ENCODE measurements at places on chromosomes 16 and 17.
A peak's percentile ranks its signal among the peaks of the same experiment; 100 is the strongest.

DNA sequence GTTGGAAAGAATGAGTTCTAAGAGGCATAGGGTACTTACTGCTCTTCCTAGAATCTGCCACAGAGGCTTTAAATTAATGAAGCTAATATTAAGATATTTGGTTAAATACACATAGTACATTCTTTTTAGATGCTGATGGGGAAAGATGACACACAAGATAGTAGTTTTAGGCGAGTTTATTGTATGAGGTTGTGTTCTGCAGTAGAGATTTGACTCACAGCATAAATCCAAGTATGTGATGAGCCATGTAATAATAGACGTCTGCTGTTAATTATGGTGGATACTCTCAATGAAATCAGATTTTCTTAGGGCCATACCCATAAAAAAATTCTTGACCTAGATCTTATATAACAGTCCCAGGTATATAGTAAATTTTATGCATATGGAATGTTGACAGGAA, 8.0 kb downstream of the TNRC6C start:
- DNase-seq: no peak

DNA sequence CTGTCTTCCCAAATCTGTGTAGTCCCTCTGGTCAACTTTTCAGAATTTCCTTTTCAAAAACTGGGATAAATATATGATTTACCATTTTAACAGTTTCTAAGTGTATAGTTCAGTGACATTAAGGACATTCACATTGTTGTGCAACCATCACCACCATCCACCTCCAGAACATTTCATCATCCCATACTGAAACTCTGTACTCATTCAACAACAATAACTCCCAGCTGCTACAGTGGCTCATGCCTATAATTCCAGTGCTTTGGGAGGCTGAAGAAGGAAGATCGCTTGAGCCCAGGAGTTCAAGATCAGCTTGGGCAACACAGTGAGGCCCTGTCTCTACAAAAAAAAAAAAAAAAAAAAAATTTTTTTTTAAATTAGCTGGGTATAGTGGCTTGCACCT, 131.0 kb downstream of the AATF start:
- DNase-seq: no peak

DNA sequence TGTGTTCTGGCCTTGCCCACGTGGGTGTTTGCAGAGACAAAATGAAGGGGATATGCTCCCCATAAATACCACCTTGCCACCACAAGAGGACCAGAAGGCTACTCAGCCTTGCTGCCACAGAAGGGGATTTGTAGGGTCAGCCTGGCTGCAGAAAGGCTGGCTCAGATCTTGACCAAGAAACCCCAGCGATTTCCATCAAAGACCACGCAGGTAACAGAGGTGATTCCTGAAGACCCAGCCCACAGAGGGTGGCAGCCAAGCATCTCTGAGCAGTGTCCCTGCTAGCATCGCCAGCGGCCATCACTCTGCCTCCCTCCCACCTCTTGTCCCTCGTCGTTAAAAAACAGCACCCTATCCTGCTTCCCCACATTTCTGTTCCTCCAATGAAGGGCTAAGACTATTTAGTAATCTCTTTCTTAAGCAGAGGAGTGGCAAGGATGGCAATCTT, 54.9 kb downstream of the BEAN1 start:
- no peak for DNase-seq

DNA sequence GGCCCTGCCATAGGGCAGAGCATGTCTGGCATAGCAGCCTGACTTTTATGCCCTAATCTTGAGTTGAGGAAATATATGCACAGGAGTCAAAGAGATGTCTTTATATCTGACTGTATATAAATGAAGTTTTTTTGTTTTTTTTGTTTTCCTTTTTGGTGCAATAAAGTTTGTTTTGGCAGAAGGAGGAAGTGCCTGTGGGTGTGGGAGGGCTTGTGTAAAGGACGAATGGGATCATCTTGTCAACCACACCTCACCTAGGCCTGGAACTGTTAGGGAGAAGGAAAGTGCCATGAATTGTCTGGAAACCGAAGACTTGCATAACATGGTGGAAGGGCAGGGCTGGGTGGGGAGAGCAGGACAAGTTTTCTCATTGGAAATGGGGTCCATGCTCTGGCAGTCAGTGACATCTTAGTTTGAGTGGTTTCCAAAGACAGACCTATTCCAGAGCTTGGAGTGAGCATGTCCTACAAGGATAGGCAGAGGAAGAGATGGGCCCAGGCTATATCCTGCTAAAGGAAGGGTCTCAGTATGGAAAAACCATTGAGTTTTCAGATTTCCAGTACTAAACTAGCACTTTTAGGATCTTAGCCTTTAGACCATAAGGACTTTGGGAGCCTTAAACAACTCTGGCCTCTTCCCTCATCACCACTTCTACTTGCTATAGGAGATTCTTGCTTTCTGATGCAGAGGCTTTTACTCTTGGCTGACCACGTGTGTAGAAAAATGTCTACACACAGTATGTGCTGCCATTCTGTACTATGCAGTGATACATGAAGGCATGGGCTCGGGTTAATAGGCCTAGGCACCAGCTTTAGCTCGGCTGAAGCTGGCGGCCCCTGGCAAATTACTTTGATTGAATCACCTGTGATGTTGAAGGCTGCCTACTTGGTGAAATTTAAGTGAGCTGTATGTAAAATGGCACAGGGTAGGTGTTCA, 15.5 kb downstream of the SNF8 start:
- DNase-seq: no peak

DNA sequence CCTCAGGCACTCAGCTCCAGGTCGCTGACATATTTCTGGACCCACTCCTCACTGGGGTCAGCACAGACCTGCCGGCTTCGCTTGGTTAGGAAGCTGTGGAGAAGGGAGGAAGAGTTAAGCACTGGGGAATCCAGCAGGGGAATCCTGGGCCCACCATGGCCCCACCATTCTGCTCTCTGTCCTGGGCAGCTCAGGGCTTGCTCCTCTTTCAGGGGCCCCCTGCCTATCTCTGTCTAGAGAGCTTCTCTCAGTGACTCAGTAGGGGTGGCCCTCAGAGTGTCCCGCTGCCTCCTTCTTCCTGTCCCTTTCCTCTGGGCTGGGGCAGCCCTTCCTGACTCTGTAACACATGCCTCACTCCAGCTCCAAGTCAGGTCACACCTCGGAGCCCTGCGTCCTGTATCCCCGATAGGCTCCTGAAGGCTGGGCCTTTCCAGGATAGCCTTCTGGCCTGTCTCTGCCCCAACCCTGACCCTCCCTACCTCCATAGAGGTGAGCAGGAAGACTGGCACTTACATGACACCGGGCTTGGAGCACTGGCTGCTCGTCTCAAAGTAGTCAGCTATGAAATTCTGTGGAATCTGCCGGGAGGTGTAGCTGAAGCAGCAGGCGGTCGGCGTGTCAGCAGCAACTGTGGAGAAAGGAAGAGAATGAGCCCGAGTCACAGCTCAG, 1.1 kb downstream of the CCL3 start:
- no peak for DNase-seq

GRCh38 chr17:33803199-33803685, 451.8 kb upstream of the CCL2 start:
- no peak for DNase-seq

- DNase-seq: no peak
Observed at GRCh38 chr17:21113049-21113690, 13.6 kb upstream of the DHRS7B start.

GRCh38 chr16:54244061-54244886, 42.3 kb downstream of the IRX3 start:
- DNase-seq: no peak

GRCh38 chr16:2070576-2071453, 23.0 kb downstream of the TSC2 start:
- DNase-seq: no peak

DNA sequence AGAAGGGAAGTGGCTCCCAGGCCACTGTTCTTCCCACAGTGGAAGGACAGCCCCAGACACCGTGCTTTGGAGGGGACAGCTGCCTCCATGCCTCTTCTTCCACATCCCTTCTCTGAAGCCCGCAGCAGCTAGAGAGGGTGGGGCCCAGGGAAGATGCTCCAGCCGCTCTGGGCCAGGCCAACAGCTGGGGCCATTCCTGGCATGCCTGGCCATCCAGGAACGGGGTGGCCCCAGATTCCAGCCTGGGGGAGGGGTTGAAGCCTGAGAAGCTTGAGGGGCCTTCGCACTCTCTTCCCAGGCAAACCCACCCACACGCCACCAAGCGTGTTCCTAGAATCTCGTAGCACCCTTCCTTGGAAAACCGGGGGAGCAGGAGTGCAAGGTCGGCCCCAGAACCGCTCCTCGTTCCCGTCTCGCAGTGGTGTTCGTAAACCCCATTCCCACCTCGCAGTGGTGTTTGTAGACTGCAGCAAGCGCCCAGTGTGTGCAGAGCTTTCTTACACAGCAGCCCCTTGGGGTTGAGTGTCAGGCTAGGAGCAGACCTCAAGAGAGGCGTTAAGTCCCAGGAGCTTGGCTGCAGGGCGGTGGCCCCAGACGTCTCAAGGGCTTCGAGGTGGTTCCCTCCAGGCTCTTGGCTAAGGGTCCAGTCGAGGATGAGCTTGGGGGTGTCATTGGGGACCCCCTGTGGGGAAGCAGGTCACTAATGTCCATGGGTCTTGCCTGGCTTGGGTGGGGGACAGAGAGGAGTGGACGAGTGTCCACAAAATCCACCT, 2.7 kb downstream of the CDH15 start:
- no peak for DNase-seq

DNA sequence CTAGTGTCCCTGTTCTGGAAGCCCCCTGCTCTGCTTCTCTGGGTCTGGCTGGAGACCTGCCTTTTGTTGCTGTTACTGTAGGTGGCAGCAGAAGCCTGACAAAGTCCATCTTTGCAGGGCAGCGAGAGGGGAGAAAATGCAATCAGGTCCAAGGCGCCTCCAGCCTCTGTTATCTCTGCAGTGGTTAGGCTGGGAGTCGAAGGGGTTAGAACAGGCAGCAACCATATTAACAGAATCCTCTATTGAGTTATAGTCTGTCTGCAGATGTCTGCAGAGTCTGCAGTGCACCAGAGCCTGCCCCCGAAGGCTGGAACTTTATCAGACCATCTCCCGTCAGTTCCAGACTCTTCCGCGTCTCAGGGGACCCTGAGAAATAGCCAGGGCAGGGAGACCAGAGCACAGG, 404.9 kb upstream of the EEF2KMT start:
- no peak for DNase-seq

GRCh38 chr17:71519285-71519684, 601.5 kb upstream of the SOX9 start:
- peak; percentile 96 for DNase-seq

DNA sequence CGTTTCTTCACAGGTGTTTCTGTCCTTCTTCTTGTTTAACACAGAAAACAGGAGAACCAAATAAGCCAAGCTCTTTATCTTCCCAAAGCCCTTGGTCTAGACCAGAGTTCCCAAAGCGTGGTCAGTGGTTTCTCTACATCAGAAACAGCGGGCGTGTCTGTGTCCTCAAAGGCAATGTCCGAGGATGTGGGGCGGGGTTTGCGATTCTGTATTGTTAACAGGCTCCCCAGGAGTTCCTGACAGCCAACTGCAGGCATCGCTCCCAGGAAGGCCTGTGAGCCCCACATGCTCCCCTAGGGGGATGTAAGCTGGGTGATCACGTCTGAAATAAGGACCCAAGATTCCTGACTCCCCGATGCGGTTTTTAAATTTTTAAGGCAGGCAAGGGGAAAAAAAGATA, 28.4 kb upstream of the SLC25A19 start:
- DNase-seq: no peak

DNA sequence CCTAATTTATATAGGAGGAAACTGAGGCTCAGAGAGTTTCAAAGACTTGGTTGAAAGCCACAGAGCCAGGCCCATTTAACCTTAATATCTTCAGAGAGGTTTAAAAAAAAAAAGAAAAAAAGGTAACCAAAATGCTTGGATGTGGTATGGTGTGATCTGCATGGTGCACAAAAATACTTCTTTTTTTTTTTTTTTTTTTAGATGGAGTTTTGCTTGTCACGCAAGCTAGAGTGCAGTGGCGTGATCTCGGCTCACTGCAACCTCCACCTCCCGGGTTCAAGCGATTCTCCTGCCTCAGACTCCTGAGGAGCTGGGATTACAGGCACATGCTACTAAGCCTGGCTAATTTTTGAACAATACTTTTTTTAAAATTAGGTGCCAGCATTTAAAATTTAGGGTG, 101.8 kb downstream of the XYLT1 start:
- no peak for DNase-seq

- DNase-seq: no peak
Observed at GRCh38 chr17:81539961-81540675, 11.9 kb downstream of the FSCN2 start.

- DNase-seq: no peak
Observed at GRCh38 chr17:17693253-17694168, 12.3 kb downstream of the RAI1 start.

- DNase-seq: peak; percentile 42
Observed at GRCh38 chr16:8798174-8798527, 512 bp downstream of the PMM2 start.

DNA sequence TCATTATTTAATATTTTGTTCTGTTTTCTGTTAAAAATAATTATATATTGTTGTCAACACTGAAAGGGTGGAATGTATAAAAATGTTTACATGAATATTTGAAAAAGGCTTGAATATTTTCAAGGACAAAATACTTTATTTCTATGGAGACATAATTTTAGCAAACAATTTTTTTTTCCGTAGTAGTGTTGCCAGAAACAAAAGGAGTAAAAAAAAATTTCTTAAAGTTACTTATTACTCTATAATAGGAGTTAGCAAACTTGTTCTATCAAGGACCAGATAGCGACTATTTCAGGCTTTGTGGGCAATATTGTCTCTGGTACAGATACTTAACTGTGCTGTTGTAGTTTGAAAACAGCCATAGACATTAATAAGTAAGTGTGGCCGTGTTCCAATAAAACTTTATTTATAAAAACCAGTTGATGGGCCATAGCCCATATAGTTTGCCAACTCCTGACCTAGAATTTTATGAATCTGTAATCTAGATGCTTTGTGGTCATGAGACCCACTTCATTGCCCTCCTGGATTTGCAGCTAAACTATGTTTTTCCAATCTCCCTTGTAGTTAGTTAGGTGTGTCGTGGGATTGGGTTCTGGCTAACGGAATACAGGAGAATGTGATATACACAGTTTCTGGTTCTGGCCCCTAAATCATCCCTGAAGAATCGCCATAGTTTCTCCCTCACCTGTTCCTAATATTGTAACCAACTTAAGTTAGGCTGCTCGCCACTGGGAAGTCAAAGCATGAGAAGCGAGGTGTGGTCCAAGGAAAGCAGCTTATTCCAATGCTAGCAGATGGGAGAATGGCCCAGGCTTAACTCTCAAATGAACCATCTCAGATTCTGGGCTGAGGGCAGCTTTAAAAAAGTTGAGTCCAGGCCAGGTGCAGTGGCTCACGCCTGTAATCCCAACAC, 153.6 kb downstream of the ABCA8 start:
- no peak for DNase-seq

DNA sequence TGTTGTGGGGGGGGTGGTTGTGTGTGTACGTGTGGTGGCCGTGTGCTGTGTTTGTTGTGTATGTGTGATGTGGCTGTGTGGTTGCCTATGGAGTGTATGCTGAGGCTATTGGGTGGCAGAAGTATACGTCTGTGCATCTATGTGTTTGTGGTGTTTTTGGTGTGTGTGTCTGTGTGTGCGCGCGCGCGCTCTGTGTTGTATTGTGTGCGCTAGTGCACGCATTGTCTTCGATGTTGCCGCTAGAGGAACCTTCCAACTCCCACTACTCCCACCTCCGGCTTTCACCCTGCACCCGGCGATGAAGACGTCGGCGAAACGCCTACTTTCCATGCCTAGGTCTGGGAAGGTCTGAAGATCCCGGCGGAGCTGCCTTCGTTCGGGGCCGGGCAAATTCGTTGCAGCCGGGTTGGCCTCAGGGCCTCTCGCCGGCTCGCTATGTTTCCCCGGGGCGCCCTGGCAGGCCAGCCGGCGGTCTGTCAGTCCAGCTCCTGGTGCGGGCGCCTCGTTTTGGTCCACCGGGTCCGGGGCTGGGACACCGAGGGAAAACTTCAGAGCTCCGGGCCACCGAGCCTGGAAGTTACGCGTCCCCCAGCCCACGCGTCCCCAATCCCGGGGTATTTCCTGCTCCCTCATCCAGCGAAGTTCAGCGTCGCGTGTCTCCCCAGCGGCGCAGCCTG, 5.2 kb upstream of the DLX4 start:
- DNase-seq: no peak

Data from foreskin keratinocyte (primary cell).